ENCODE measurements at places on chromosomes 4 and X.

- DNase-seq, result no peak
These were observed 18.1 kb upstream of the PAGE5 start for GRCh38 chrX:55201930-55202579.

DNA sequence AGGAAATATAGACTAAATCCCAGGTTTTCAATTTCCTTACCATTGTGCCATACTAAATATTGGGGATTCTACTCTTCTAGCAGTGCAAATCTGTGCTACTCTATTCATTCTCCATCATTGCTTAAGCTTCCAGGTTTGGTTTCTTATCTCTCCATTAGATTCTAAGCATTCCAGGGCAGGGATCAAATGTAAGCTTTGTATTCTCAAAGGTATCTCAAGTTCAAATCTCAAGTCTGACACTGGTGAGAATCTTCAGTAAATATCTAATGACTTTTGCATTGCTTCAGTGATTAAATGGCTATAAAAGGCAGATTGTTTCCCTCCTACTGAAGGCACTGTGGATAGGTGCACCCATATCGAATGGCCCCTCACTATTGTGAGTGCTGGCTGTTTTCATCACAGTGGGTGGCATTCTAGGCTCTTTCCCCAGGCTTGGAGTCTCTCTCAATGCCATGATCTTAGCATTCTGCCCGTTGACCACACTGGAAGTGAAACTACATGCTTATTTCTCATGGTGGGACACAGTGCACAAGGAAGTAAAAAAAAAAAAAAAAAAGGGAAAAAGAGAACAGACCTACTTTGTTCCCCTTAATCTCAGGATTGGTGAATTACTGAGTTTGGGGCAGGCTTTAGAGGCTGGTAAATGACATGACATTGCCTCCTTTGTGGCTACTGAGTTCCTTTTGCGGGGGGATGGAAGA is 28.7 kb downstream of the FAM9C start:
- DNase-seq, result no peak

- DNase-seq, result no peak
These were observed 13.3 kb upstream of the UBA6 start for GRCh38 chr4:67714248-67714583.

DNA sequence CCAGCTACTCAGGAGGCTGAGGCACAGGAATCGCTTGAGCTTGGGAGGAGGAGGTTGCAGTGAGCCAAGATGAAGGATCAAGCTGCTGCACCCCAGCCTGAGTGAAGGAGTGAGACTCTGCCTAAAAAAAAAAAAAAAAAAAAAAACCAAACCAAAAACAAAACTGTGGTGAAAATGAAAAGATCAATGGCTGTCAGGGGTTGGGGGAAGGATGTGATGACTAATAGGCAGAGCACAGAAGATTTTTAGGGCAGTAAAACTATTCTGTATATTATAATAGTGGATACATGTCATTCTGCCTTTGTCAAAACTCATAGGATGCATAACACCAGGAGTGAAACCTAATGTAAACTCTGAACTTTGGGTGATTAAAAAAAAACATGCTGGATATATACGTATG is 69.9 kb upstream of the ELOVL6 start:
- no peak for DNase-seq

- DNase-seq, result no peak
These were observed 51.6 kb downstream of the BMP15 start for GRCh38 chrX:50962156-50962555.

- no peak for DNase-seq
These were observed 229.1 kb downstream of the PALLD start for GRCh38 chr4:168725930-168726329.

DNA sequence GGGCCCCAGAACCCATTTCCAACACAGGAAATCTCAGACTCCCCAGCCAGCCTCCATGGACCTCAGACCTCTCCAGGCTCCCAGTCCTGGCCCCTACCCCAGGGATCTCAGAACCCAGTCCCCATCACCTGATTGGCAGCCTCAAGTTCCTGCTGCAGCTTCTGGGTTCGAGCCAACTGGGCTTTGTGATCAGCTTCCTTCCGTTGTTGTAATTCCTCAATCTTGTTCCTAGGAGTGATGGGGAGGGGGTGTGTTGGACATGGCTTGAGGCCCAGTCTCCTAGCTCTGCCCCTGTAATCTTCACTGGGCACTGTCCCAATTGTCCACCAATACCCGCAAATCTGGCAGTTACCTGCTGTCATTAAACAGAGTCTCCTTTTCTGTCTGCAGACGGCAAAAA is 12.6 kb downstream of the GRIPAP1 start:
- DNase-seq, result no peak

DNA sequence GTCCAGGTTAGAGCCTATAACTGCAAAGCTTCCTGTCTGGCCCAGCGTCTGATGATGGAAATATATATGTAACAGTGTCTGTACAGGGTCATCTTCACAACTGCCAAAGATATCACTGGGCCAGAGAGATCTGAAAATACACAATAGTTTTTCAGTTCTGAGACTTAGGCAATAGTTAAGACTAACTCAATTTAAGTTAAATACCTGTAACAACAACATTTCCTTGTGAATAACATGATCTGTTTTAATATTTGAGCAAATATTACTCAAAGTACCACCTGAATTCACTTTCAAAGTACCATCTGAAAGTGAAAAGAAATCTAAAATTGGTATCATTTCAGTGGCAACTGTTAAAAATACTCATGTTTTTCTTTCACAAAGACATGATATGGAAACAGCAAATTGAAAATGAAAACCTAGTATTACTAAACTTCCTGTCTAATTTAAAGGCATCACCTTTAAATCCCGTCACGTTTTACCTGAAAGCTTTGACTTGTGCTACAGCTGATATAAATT is 9.6 kb downstream of the ZAR1 start:
- DNase-seq, result no peak

GRCh38 chr4:7108660-7109059 is 40.8 kb upstream of the GRPEL1 start:
- no peak for DNase-seq

- no peak for DNase-seq
These were observed 917 bp downstream of the MYL5 start for GRCh38 chr4:675036-675882.

DNA sequence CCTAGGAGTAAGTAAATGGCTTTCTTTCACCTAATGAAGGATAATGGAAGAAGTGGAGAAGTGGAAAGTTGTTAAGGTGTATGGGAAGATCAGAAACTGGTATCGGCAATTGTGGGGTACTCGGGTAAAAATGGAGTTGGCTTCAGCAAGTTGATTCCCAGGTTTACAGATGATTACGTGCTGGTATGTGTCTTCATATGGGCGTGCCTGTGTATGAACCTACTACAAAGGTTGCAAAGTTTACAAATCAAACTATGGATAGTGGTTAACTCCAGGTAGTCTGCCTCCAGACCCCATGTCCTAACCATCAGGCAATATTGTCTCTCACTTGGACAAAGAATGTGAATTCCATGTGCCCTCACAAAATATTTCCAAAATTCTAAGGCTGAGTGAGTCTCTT is 773 bp downstream of the TLR3 start:
- no peak for DNase-seq

GRCh38 chrX:12946838-12947544 is 27.9 kb upstream of the TMSB4X start:
- DNase-seq, result peak; percentile 44

- DNase-seq, result peak; percentile 16
These were observed 36.6 kb downstream of the ANAPC10 start for GRCh38 chr4:145061318-145061920.

- no peak for DNase-seq
These were observed 103.2 kb downstream of the KLHL8 start for GRCh38 chr4:87117051-87117731.

DNA sequence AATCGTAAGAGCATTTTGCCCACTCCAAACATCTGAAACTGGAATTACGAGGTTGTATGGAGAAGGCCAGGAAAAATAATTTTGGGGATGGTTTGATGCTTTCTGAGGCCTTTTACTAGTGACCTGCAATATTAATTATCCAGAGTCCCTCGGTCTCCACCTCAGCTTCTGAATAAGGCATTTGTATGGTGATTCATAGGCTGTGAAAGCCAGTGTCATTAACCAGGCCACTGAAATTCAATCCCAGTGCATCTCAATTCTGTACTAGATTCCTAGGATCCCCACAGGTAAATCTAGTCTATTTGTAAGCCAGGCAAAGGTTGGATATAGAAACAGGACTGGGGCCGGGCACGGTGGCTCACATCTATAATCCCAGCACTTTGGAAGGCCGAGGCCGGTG is 135.4 kb upstream of the RBPJ start:
- no peak for DNase-seq

DNA sequence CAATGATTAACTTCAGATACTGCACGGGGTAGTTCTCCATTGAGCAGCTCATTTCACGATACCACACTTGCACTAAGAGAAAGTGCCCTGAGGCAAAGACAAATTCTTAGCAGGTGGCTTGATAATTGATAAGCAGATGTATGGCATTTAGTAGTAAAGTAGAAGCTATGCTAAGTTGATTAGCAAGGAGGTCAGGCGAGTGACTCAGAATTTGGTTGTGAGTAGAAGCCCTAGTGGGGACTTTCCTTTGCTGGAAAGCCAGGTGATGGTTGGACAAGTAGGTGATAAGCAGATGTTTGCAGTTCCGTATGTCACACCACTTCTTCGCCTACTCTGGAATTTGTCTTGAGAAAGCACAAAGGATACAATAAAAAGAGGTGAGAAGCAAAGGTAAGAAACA is 58.7 kb downstream of the TLL1 start:
- no peak for DNase-seq

DNA sequence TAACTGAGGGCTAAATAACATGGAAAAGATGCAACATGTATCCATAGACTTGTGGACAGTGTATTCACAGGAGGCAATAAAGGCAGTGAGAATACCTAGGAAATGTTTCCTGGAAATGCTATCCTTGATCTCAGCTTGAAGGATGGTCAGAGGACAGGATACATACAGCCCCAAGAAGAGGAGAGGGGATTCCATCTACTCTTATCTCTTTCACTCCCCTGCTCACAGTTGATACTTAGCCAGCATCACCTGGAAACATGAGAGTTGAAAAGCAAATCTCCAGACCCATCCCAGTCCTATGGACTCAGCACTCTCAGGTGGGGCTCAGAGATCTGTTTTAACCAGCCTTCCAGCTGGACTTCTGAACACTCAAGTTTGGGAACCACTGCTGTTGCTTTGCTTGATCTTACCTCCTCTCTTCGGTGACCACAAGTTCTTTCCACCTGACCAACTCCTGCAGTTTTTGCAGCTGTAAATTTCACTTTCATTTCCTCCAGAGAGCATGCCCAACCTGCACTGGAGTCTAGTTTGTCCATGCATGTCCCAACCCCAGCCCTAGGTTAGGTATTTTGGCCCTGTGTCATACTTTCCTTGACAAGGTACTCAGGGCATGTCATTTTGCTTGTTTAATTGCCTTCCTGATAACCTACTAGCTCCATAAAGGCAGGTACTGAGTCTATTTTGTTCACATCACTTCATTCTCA is 10.4 kb downstream of the RELL1 start:
- no peak for DNase-seq

DNA sequence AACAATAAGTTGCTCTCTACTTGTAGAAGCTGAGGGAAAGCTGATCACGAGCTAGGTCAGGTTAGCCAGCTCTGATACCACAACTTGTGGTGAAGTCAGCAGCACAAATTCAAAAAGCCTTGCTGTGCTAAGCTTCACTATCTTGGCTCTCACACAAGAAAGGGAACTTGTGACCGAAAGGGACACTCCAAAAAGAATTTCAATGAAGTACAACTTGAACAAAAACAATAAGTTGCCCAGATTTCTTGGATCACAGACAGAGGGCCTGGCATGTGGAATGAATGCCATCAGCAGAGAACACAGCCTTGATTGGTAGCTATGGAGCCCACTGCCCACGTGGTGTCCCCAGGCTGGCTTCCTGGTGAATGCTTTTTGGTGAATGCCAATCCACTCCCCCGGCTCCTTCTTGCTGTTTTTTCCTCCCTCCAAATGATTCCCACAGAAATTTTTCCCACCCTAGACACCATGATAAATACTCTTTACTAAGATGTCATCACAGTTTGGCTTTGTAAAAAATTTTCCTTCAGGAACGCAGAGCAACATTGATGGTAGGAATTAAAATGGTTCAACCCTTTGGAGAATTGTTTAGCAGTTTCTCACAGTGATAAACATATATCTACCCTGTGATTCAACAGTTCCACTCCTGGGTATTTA is 82.6 kb downstream of the ANXA3 start:
- DNase-seq, result no peak

- DNase-seq, result no peak
These were observed 1015.1 kb downstream of the RPA4 start for GRCh38 chrX:97898798-97899197.

GRCh38 chr4:6115342-6115741 is 85.0 kb downstream of the JAKMIP1 start:
- no peak for DNase-seq

DNA sequence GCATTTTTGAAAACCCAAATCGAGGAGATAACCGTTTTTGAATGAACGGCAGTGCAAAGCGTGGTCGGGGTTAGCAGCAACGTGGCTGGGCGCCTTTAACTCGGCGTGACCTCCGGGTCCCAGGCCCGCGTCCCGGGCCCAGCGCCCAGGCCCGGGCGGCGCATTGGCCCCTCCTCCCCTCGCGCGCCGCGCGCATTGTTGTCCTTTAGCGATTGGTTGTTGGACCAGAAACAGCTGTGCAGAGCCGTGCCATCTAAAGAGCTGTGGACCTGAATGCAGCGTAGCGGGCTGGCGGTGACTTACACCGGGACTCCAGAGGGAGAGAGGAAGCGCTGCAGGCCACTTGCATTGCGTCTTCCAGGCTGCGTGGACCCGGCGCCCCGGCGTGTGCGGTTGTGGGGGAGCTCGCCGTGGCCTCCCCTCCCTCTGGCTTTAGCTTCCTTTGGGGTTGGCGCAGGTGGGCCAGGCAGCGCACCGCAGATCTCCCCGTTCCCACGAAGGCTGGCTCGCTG is at the start of gene STOX2:
STOX2 (plus strand) TSS at position 227 of the 512 bp plus-strand sequence. CDS start 1,484 bp downstream, outside the sequence.
- DNase-seq, result peak; percentile 62

GRCh38 chr4:146155152-146155724 is 20.3 kb upstream of the LSM6 start:
- no peak for DNase-seq

DNA sequence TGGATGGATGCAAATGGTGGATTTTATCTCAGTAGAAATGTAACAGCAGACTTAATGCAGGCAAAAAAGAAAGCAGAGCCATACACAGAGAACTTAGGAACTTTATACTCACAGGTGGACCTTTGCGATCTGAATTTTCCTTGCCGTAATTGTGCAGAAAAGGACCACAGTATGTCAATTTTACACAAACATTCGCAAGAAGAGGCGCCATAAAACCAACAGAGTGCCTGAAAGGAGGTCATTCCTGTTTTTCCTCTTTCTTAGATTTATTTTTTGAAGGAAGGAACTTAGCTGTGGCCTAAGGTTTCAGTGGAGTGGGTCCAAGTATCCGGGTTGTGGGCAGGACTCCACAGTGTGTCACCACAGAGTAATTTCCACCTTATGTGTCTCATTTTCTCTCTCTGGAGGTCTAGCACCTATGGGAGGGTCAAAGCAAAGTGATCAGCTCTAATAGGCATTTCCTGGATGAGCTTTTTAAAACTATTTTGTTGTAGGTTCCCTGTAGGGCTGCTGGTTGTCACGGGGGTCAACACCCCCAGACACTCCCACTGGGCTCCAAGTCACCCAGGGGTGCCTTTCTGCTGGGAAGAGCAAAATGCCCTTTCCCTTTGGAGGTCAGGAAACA is 24.7 kb upstream of the PBDC1 start:
- no peak for DNase-seq

GRCh38 chr4:122857160-122857559 is 30.5 kb downstream of the FGF2 start:
- DNase-seq, result no peak

Data from DMS 273 treated with DMSO at 0.1 percent for 48 hours (cell line).